ENCODE measurements at places on chromosomes 7 and 10. TPM values are rescaled to one million over a fixed set of nuclear protein-coding genes. Genes with fewer than 3 reads are reported as not detected.

The SPDYE6 gene
- not detected for total RNA-seq

The FGFR2 gene
- 0.06 TPM for total RNA-seq

The RADIL gene
- total RNA-seq = 1.5 TPM

The ZNF488 gene
- total RNA-seq = not detected
